ENCODE measurements at places on chromosomes 13 and 19.
A peak's percentile ranks its signal among the peaks of the same experiment; 100 is the strongest.

DNA sequence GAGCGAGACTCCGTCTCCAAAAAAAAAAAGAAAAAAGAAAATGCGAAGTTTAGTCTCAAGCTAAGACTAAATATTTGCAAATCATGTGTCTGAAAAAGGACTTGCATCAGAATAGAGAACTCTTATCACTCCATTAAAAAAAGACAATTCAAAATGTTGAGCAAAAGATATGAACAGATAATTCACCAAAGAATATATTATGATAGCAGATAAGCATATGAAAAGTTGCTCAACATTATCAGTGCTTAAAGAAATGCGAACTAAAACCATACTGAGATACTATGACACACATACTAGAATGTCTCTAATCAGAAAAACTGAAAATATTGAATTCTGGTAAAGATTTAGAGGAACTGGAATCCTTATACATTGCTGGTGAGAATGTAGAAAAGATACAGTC is 38.7 kb upstream of the SACS start:
- no peak for DNase-seq

GRCh38 chr19:49851456-49852259 is 699 bp downstream of the PTOV1 start:
- no peak for DNase-seq

GRCh38 chr19:15583346-15583745 is 31.7 kb upstream of the CYP4F8 start:
- DNase-seq, result no peak

- peak; percentile 21 for DNase-seq
Measured at GRCh38 chr13:93786846-93787489, 560.4 kb downstream of the GPC6 start.

GRCh38 chr19:10892256-10892655 is 20.9 kb downstream of the CARM1 start:
- DNase-seq, result no peak

DNA sequence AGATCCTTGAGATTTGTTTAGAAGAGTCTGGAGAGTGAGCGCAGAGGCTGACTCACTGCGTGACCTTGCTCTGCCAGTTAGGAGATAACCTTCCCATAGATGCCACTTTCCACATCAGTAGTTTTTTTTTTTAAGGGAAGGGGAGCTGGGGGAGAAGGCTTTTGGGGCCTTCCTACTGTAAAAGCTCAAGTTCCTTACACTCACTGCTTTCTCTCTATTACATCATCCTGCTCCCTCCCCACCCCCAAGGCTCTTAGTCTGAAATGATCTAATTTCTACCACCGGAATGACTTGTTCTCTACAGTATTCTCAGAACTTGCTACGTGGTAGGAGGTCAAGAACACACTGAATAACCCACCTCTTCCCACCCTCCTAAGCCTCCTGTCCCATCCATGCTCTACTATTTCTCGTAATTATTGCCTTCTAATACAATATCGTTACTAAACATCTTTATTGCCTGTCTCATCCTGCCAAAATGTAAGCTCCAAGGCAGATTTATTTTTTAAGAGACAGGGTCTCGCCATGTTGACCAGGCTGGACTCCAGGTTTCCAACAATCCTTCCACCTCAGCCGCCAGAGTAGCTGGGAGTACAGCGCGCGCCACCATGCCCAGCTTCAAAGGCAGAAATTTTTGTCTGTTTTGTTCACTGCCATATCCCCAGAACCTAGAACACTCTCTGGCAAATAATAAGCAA is 1.2 kb downstream of the LONP1 start:
- DNase-seq, result peak; percentile 73

DNA sequence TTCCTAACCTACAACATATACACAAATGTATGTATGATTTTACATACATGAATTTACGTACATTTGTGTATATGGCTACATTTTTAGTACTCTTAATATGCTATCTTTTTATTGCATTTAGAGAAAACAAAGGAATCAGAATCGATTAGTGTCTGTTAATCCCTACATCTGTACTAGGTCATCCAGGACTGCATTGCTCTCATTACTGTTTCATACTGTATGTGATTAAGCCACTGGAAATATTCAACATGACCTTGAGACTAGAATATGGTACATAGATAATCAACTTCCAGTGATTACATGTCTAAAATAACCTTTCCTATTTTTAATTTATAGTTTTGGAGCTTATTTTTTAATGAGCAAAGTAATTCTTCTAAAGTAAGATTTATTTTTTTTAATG is 5.3 kb upstream of the MAB21L1 start:
- DNase-seq, result no peak

- no peak for DNase-seq
Measured at GRCh38 chr19:46824890-46825730, 25.5 kb downstream of the AP2S1 start.

DNA sequence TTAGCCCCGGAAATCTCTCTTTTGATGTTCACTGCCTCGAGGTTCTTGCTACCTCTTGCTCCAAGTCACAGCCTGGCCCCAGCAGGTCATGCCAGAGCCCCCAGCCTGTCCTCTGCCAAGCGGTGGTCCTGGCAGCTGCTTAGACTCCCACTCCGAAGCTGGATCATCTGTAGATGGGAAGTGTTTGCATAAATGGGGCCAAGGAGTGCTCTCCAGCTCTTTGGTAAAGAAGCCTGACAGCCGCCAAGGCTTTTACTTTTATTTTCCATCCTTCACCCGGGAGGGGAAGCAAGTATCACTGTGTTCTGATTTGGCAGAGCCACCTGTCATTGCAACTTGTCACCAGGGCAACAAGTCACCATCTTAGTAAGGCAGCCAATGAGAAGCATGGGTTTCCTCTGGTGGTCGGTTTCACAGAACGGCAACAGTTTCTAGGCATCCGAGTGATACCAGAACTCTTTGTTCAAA is 10.6 kb upstream of the RETN start:
- DNase-seq, result no peak
